ENCODE measurements at places on chromosomes 4 and X.

DNA sequence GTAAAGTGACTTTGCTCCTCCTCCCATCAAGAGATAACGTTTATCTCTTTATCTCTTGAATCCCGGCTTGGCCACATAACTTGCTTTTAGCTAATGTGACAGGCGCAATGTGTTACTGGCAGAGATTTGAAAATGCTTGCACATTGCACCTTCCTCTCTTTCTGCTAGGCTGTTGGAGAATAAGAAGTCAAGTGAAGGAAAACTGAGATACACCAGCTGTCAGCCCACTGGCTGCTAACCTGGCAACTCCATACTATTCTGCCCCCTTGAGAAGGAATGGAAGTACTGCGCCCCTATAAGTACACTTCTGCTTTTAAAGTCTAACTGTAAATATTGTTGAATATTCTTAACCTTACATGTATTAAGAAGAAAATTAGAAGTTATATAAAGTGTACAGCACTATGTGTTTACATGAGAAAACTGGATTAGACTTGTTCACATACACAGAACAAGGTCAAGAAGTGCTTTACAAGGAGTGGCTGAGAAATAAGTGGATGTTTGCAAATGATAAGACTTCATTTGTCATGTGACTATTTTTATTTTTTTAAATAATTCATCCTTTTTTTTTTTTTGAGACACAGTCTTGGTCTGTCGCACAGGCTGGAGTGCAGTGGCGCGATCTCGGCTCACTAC is 424.5 kb upstream of the CTSO start:
- no peak for DNase-seq

- DNase-seq, result no peak
Observed at GRCh38 chrX:122788216-122788615, 395.9 kb upstream of the GRIA3 start.

DNA sequence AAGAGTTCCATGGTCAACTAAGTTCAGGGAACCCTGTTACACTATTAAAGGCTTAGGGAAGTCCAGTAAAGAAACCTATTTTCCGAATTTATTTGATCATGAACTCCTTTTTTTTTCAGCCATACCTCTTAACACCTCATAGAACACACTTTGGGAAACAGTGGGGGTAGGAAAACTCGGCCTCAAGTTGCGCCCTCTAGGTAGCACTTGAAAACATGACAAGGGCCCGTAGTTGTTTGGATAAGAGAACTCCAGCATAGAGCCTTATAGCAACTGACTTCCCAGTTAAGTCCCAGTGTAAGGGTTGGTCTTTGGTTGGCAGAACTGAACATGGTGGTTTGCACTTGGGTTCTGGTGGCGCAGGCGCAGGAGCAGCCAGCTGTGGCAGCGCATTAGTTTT is 14.4 kb downstream of the OGT start:
- DNase-seq, result no peak

GRCh38 chr4:166363198-166363597 is 490.2 kb downstream of the TLL1 start:
- no peak for DNase-seq

GRCh38 chr4:89419111-89419695 is 111.6 kb upstream of the GPRIN3 start:
- no peak for DNase-seq

- peak; percentile 78 for DNase-seq
Observed at GRCh38 chr4:184475096-184475461, 729 bp upstream of the IRF2 start.

- DNase-seq, result peak; percentile 1
Observed at GRCh38 chrX:68762766-68763165, 66.1 kb upstream of the EFNB1 start.

GRCh38 chrX:57595381-57595811 is 3.6 kb downstream of the ZXDB start:
- no peak for DNase-seq

- DNase-seq, result no peak
Observed at GRCh38 chr4:120864969-120865368, 57.6 kb downstream of the PRDM5 start.

GRCh38 chr4:84944947-84945346 is 21.5 kb downstream of the WDFY3 start:
- DNase-seq, result no peak

DNA sequence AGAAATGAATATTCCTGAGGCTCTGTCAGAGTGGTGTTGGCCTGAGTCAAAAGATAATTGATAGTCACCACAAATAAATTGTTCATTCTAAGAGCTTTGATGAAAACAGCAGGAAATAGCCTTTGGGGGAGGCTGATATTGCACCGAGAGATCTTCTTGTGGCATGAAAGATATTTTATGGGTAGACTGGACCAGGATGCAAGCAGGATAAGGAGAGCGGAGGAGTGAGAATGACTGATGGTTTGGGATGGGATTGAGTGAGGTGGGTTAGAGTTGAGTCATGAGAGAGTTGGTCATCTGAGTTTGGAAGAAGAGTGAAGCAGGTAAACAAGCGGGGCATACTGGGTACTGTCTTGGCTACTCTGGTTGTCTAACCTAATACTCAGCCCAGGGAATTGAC is 88.7 kb downstream of the REPS2 start:
- no peak for DNase-seq

DNA sequence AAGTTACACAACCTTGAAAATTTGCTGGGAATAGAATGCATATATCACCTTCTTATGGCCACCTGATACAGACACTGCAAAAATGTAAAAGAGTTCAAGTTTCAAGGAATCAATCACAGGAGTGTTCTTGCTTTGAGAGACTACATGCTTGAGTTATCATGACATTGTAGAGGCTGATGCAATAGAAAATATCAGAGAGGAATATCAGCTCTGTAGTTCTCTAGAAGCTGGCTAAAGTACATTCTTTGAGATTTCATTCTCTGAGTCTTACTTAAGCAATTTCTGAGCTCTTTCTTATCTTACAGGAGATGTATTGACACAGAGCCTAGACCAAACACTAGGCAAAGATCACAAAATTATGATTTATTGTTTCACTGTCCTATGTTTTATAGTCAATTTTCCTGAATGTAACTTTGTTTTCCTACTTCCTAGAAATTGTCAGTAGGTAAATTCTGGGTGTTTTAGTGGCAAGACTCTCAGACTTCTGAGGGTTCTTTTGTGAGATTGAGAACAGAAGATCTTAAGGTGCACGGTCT is 152.1 kb upstream of the HPGD start:
- no peak for DNase-seq

- no peak for DNase-seq
Observed at GRCh38 chrX:38594434-38594833, 33.1 kb downstream of the TSPAN7 start.

- DNase-seq, result no peak
Observed at GRCh38 chrX:13094374-13094773, 50.0 kb upstream of the FAM9C start.

- DNase-seq, result no peak
Observed at GRCh38 chrX:2934715-2935710, 5.9 kb upstream of the ARSD start.
